ENCODE measurements at places on chromosomes 6 and 20.

DNA sequence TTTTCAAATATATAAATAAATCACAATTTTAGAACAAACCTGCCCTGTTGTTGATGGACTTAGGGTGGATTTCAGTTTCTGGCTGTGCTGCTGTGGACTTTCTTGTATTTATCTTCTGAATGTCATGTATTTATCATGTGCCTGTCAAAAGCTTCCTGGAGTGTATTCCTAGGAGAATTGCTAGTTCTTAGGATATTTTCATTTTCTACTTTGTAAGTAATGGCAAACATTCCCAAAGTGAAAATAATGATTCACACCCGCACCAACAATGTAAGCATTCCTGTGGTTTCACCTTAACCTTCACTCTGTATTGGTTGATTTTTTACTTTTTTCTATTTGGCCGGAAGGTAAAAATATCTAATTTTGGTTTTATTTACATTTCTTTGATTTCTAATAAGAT, 387.8 kb downstream of the SMOC2 start:
- DNase-seq = no peak

DNA sequence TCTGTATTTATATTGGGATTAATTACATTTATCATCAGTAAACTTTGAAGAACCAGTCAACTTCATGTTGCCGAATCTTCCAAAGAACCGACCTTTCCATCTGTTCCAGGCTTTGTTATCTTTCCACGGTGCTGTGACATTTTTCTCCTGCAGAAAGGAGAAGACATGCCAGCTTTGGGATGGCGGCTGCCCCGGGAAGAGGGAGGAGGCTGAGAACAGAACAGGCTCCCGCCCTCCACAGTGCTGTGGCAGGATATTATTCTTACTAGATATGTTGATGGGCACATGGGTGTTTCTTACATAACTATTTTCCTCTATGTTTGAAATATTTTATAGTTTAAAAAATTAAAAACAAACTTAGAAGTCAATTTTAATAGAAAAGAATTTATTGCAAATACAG, 44.9 kb downstream of the GINS1 start:
- DNase-seq = no peak

DNA sequence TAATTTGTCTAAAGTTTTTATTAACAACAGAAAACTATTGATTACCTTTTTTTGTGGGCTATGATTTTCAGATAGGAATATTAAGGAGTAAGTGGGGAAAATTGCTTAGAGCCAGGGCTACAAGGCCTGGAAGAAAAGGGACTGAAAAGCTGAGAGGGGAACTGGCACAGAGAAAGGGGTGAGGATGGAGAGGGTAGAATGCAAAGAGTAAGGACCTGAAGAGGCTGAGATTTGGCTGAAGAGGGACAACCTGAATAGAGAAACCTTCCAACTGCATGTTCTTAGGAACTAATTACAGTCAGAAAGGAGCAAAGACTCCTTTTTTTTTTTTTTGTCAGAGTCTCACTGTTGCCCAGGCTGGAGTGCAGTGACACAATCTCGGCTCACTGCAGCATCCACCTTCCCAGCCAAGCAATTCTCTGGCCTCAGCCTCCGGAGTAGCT, 16.7 kb downstream of the BTN2A1 start:
- DNase-seq = no peak

GRCh38 chr6:108896111-108896661, 48.0 kb downstream of the ARMC2 start:
- no peak for DNase-seq

- DNase-seq = no peak
Measured at GRCh38 chr6:87181903-87182302, 26.5 kb downstream of the ZNF292 start.

- DNase-seq = no peak
Measured at GRCh38 chr6:167776906-167777627, 49.6 kb upstream of the AFDN start.

DNA sequence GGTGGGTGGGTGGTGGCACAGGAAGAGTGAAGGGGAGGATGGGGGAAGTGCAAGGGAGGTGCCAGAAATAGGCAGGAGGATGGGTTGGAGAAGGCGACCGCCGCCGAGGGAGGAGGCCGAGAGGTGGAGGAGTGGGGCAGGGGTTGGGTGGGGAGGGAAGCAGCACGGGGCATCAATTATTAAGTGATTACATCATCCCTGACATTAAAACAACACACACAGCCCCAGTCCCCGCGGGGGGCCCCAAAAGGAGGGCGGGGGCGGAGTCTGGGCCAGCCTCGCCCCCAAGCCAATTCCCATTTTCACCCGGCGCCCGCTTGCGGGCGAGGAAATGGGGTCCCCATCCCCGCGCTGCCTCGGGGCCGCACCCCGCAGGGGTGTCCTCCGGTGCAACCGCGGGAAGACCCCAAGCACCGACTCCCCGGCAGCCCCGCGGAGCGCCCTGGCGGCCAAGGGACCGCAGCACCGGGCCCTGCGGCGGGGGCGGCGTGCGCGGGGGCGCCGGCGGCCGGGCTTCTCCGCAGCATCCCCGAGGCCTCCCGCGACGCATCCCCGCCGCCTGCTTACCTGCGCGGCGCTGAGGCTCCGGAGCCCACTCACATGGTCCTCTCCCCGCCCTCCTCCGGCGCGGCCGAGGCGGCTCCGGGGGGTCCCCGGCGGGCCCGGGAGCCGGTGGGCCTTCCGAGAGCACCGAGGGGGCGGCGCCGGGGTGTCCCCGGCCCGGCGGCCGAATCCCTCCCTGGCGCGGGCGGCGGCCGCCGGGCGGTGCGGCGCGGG, 663 bp downstream of the FYN start:
- DNase-seq = peak; percentile 64

- DNase-seq = no peak
Measured at GRCh38 chr6:47083586-47084047, 41.5 kb upstream of the ADGRF1 start.

DNA sequence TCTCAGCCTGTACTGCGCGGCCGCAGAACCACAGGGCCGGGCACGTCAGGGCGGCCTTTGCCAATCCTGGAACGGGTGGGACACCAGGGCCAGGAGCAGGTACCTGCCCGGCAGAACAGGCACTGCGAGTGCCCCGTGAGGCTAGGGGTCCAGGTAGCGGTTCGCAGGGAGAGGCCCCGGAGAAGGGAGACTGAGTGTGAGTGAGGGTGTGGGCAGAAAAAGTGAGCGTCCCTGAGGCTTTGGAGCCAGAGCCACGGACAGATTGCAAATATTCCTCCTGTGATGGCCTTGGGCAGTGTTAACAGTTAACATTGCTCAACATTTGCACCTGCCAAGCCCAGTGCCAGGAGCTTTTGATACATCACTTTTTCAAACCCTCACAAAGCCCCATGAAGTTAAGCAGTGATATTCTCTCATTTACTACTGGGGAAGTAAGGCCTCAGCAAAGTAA, 491 bp downstream of the GNMT start:
- DNase-seq = no peak

Data from activated CD4-positive, alpha-beta T cell treated with anti-CD3 and anti-CD28 coated beads for 48 hours (primary cell).